ENCODE measurements at places on chromosomes 2 and 18. TPM values are rescaled to one million over a fixed set of nuclear protein-coding genes. Genes with fewer than 3 reads are reported as not detected.

Gene SPDYA
- 11.2 TPM for total RNA-seq

DNA sequence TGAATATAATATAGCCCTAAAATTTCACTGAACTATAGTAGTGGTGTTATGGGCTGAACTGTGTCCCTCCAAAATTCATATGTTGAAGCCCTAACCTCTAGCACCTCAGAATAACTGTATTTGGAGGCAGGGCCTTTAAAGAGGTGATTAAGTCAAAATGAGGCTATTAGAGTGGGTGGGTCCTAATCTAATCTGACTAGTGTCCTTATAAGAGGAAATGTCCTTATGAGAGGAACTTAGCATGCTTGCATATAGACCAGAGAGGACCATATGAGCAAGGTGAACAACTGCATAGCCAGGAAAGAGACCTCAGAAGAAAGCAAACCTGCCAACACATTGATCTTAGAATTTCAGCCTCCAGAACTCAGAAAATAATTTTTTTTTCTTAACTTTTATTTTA, 238.4 kb downstream of the ZEB2 start:
- DNase-seq, result no peak

DNA sequence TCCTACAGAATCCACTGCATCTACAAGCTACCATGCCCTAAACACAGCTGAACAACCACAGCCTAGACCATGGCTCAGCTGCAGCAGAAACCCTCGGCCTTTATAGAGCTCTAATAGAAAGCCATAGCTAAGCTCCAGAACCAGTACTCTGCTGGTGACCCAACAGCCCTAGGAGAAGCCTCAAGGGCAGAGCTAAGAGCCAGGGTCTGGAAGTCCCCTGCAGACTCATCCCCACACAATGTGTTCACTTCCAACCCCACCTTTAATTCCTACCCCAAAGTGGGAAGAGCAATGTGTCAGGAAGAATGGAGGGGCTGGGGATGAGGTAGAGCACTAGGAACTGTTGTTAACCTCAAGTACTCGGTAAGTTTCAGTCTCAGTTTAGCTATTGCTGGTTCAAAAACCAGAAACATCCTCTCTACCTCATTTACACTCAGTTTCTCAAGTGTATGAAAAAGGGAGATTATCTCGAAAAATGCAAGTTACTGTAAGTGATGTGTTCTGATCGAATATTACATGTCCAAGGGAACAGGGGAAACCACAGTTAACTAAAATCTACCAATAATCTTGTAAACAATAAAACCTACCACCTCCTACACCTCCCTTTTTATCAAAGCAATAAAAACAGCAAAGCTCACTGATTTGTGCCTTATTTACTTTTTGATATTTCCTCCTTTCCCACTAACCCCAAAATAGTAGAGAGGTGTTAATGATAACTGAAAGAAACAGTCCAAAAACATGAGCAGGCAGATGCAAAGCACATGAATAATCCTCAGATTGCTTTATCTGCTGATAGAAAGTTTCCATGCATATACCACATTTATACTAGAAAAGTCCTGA, 36.2 kb downstream of the THADA start:
- DNase-seq, result no peak

DNA sequence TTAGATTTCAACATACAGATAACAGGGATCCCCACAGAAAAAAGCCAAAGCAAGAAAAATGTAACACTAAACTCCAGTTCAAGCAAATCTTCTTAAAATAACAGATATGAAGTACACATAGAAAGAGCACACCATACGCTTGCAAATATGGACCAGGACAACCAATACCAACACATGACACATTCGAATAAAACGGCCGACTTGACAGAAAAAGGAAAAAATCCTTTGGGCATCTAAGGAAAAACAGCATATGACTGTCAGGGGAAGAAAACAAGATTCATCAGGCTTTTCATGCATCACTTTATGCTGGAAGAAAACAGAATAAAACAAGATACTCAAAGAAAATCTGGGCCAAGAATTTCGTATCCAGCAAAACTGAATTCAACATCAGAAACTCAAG, 16.0 kb downstream of the RNASEH1 start:
- DNase-seq, result no peak

GRCh38 chr2:200765139-200765951, 46.4 kb upstream of the BZW1 start:
- no peak for DNase-seq
